ENCODE measurements at places on chromosomes 11 and 22.

GRCh38 chr11:109984634-109985289 lies 108.4 kb upstream of the ZC3H12C start:
- no peak for DNase-seq

GRCh38 chr11:83238111-83238510 lies 44.6 kb downstream of the ANKRD42 start:
- no peak for DNase-seq

DNA sequence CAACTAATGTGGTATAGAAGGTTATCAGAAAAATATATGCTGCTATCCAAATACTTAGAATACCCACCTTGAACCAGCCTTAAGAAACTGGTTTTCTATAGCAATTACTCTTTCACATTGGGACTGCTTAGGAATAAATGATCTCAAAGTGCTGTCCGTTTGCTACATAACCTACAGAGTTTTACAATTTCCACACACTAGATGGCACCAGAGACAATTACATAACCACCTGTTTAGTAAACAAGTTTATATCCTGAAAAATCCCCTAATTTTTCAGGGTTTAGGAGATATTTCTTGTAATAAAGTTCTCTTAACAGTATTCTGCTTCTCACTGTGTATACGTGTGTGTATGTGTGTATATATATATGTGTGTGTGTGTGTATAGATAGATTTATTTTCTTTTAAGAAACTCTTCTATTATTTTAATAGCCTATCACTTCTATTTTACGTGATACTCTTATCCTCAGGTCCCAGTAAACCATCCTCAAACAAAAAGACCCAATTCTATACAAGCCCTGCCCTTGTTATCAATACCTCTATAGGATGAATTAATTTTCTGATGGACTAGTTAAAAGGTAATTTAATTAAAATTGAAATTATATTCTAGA lies 6.7 kb upstream of the OR5I1 start:
- no peak for DNase-seq

- no peak for DNase-seq
Observed at GRCh38 chr11:64878223-64878493, 263 bp downstream of the EHD1 start.

Measured in dorsolateral prefrontal cortex (tissue), 122 donors.